ENCODE measurements at places on chromosomes 5 and 9. TPM values are rescaled to one million over a fixed set of nuclear protein-coding genes. Genes with fewer than 3 reads are reported as not detected.

INSL4 gene
- total RNA-seq, result not detected

SPINK5 gene
- not detected for total RNA-seq

GRCh38 chr9:93827545-93828330, 127.4 kb downstream of the BARX1 start:
- H3K36me3 ChIP-seq, result no peaks in the 10 kb centered on the region
- peaks cover 9% of the 10 kb centered on the region for H3K27me3 ChIP-seq
- no peaks in the 10 kb centered on the region for H3K4me1 ChIP-seq
- peak; percentile 28 for DNase-seq
- peak overlapping the region; percentile 19 for H3K4me3 ChIP-seq

GRCh38 chr9:115369322-115369957, 251.5 kb upstream of the TNC start:
- H3K4me1 ChIP-seq, result peaks cover 18% of the 10 kb centered on the region
- H3K27me3 ChIP-seq, result no peaks in the 10 kb centered on the region
- peak; percentile 91 for DNase-seq
- peak overlapping the region; percentile 97 for H3K27ac ChIP-seq

DNA sequence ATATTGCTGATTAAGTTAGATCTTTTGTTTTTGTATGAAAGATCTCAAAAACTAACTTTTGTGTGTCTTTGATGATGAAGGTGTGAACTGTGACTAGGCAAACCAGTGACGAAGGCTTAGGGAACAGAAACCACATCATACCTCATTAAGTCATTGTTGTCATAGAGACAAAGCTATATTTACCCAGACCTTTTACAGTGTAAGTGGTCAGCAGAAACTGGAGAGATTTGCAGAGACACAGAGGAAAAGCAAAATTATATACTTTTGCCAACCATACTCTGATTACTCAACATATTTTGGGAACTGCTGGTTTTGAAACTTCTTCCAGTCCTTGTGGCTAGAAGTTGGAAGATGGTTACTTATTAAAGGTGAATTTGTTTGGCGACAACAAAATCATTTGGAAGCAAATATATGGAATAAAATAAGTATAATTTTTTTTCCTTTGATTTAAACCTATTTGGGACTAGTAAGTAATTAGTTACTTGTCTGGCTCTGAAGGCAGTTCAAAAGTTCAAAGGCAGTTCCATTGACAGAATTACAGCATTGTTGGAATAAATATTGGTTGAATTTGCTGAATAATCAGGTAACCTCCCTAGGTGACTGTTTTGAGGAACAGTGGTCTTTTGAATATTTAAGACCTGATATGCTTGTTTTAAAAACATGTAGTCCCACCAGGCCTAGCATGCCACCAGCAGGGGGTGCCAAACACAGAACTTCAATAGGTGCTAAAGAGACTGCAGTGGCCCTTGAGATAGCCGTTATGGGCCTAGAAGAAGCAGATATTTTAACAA, 103.8 kb downstream of the RPS23 start:
- no peaks in the 10 kb centered on the region for H3K36me3 ChIP-seq
- peaks cover 2% of the 10 kb centered on the region for H3K4me1 ChIP-seq
- peak; percentile 85 for DNase-seq
- no peaks in the 10 kb centered on the region for H3K27me3 ChIP-seq
- no peak overlapping the region for H3K27ac ChIP-seq

DNA sequence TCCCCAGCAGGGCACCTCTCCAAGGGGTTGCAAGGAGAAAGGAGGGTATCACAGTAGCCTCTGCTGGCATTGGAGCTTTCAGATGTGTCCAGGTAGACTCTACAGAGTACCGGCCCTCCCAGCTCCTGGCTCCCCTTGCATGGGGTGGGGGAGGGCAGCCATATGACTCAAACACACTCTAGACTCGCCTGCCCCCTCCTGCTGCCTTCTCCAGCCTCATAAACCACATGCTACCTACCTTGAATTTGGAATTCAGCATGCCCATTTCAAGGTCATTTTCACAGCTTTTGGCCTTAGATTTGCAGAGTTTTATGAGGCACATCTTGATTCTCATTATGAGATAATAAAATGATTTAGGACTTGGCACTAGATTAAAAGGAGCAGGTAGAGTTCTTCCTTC, 32.8 kb upstream of the SMIM32 start:
- no peak for DNase-seq
- peaks cover 4% of the 10 kb centered on the region for H3K27me3 ChIP-seq
- H3K4me1 ChIP-seq, result no peaks in the 10 kb centered on the region
- no peak overlapping the region for H3K4me3 ChIP-seq
- no peak overlapping the region for H3K27ac ChIP-seq
- H3K36me3 ChIP-seq, result no peaks in the 10 kb centered on the region

DNA sequence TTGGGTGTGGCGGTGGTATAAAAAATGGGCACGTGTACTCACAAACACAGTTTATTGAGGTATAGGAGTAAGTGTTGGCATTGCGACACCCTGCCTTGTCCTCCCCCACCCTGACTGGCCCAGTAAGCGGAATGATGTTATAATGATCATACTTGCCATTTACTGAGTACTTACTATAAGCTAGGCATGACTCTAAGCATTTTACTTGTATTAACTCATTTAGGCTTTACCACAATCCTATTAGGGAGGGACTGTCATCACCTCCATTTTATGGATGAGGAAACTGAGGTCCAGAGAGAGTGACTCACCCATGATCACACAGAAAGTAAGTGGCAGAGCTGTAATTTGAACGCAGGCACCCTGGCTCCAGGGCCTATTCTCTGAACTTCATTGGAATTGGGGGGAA, 2.3 kb downstream of the SMIM3 start:
- H3K4me3 ChIP-seq, result no peak overlapping the region
- peaks cover 29% of the 10 kb centered on the region for H3K4me1 ChIP-seq
- no peaks in the 10 kb centered on the region for H3K27me3 ChIP-seq
- no peaks in the 10 kb centered on the region for H3K36me3 ChIP-seq

All from IMR-90 (cell line).